Activated CD8-positive, alpha-beta T cell treated with anti-CD3 and anti-CD28 coated beads for 36 hours (primary cell): ENCODE measurements at places on chromosomes 11 and 22. TPM values are rescaled to one million over a fixed set of nuclear protein-coding genes. Genes with fewer than 3 reads are reported as not detected.

The MOGAT2 gene
- total RNA-seq: not detected

The SORL1 gene
- 61.1 TPM for total RNA-seq

The RSF1 gene
- total RNA-seq: 47.7 TPM

DNA sequence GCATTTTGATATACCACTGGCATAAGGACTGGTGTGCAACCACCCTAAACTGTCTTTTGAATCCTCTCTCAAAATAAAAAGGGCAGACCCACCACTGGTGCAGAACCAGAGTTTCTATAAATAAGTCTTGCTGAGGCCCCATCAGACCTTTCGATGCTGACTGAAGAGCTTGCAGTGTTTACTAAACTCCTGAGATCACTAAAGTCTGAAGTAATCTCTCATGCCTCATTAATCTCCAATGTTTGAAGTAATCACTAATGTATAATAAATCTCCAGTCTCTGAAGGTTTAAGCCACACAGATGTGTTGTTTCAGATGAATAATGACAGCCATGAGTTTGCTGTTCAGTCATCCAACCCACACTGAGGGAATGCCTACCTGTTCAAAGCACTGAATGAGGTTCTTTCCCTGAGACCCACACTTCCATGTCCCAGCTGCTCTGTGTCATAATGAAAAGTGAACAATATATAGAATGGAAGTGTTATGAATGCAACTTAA, 50.6 kb upstream of the DEUP1 start:
- DNase-seq: no peak
